Ascending aorta (tissue), 2 donors: ENCODE measurements at places on chromosomes 6 and 20.
A peak's percentile ranks its signal among the peaks of the same experiment; 100 is the strongest.

GRCh38 chr6:43835872-43836419 is 65.9 kb downstream of the VEGFA start:
- DNase-seq: no peak

DNA sequence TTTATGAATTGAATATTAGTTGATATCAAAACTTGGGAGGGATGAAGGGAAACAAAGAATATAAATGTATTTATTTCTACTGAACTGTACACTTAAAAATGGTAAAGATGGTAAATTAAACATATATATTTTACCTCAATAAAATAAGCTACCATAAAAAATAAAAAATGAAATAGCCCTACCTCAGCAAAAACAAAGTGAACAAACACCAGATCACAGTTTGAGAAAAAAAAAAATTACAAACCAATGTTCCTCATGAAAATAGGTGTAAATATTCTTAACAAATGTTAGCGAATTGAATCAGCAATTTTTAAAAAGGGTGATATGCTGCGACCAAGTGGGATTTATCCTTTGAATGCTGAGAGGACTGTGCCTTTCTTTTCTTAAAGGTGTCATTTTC is 28.3 kb upstream of the ZNF184 start:
- DNase-seq: no peak

GRCh38 chr6:45000833-45001232 is 327.3 kb upstream of the RUNX2 start:
- no peak for DNase-seq

DNA sequence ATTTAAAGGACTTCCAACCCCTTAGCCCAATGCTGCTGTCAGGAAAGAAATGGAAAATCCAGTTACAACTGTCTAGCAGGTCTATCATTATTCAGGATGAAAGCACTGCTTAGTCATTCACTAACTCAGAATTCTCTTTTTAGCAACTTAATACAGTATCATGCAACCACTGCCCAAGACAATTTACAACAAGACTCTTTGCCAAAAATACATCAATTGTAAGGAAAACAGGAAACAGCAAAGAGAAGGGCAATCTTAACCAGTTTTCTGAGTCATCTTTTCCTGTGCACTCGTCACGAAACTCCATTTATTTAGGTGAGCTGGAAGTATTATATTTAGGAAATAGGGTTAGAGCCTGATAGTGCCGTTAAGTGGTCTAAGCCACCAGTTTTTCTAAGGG is 1197.7 kb upstream of the CITED2 start:
- no peak for DNase-seq

DNA sequence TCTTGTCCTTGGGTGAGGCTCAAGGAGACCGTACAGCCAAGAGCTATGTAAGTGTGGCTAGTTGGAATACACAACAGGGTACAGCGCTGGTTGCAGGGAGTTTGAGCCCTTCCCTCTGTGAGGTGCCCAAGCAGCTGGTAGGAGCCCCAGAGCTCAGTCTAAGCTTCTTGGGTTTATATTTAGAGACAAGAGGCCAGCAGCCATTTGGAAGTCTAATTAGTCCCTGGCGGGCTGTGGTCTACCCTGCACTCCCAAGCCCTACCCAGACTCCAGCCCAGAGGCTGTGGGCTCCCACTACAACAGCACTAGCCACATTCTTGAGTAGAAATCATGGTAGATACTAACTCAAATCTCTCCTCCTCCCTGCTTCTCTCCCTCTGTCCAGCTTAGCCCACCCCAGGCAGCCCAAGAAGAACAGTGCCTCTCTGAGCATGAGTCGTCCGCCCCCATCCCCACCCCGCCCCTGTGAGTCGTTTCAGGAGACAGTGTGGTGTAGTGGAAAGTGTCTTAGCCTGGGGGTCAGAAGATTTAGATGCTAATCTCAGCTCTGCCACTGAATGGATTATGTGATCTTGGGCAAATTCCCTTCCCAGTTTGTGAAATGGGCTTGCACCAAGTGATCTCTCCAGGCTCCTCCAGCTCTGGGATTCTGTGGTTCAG is 37.8 kb downstream of the EIF2S2 start:
- no peak for DNase-seq

- peak; percentile 86 for DNase-seq
Observed at GRCh38 chr6:293193-294174, 1.2 kb downstream of the DUSP22 start.

DNA sequence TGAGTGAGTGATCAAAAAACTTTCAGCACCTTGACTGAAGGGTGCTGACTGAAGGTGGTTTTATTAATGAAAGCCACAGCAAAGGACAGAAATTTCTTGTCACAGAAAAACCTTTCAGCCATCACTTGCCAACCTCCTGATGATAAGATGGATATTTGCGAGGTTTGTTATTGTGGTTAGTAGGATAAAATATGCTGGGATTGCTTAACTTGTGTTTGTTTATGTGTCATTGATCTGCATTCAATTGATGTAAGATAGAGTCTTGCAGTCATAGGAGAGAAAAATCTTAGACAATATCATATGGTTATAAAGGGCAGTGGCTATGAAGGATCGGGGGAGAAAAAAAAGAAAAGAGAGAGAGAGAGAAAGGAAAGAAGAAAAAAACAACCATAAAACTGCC is 1.2 kb downstream of the TSBP1 start:
- DNase-seq: no peak

DNA sequence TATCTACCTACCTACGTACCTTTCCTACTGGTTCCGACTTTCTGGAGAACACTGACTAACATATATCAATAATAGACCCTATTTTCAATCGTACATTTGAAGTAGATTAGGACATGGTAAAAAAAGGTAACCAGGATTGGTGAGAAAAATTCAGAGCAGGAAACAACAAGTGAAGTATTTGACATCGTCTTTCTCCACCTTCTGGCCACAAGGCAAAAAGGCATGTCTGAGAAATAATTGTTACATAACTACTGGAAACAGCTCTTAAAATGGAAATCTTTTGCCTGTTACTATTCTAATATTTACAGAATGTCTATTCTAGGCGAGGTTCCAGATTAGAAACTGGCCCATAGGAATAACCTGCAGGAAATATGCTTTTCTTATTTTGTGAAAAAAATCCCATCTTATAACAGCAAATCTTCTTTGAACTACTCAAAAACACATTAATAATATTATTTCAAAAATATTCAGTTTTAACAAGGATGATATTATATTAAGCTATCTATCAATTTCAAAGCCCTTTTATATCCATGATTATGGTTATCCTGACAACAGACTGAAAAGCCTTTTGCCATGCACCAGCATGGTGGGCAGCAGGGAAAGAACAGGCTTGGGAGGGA is 80.8 kb downstream of the RCAN2 start:
- DNase-seq: no peak

- no peak for DNase-seq
Observed at GRCh38 chr6:71127374-71127773, 161.2 kb upstream of the OGFRL1 start.

- no peak for DNase-seq
Observed at GRCh38 chr6:20166210-20166609, 46.1 kb downstream of the MBOAT1 start.

DNA sequence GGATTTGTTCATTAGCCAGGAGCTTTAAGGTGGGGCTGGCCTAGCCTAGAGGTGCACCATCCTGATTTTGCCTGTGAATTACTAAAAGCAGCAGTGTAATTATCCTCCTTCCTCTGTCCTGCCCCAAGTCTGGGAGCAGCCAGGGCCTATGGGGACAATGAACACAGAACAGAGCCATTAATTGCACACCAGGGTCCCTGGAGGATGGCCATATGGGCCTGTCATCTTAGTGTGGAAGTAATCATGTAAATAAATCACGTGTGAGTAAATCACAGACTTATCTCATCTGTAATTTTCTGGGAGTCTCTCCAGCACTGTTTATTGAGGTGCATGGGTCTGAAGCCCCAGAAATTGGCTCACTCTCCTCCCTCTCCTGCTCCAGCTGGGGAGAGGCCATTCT is 176.3 kb downstream of the LRFN2 start:
- no peak for DNase-seq

DNA sequence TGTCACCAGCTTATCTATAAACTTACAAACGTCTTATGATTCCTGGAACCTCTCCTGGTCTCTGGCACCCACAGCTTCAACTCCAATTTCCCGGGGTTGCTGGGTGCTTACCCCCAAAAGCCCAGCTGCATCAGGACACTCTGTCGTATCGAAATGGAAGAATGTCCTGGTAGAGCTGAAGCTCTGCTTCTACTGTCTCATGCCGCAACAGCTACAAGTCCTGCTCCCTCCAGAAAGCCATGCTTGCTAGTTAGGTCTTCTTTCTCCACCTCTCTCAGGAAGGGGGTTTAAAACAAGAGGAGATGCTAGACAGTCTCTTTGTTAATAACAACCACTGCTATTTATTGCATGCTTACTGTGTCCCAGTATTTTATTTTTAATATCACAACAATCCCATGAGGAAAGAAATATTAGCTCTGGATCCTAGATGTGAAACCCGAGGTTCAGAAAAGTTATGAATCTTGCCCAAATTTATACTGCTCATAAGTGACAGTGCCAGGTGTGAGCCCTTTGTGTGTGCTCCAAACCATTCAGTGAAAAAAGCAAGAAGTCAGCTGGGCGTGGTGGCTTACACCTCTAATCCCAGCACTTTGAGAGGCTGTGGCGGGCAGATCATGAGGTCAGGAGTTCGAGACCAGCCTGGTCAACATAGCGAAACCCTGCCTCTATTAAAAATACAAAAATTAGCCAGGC is 82.3 kb upstream of the GCM1 start:
- no peak for DNase-seq

DNA sequence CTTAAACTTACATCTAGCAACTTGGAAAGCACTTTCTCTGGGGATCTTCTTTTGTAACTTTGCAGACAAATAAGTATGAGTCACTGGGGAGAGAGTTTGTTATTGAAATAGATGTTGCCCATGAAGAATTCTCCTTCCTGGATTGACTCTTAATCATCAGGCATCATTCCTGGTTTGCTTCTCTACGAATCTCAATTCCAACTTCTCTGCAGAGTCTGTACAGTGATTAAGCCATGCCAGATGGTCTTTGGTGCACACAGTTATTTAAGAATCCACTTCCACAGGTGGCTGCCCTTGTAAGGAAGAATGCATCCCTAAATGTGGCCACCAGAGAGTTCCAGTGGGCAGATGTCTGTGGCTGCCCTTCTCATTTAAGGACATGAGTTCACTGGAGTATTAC is 25.7 kb downstream of the MYCT1 start:
- no peak for DNase-seq

DNA sequence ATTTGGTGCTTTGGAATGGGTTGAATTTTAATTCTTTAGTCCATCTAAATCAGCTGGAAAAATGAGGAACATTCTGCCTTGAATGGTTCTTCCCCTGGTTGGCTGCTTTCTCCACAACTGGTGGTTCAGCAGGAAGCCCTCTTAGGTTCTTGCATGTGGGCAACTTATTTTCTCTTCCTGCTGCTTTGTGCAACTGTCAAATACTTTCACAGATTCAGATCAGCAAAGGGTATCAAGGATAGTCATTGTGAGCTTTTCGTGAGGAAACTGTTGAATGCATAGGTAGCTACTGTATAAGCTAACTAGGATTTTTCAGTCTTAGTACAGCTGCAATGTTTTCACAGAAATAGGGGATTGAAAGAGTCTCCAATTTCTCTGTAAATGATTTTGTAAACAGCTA is 72.9 kb upstream of the MRAP2 start:
- DNase-seq: no peak

DNA sequence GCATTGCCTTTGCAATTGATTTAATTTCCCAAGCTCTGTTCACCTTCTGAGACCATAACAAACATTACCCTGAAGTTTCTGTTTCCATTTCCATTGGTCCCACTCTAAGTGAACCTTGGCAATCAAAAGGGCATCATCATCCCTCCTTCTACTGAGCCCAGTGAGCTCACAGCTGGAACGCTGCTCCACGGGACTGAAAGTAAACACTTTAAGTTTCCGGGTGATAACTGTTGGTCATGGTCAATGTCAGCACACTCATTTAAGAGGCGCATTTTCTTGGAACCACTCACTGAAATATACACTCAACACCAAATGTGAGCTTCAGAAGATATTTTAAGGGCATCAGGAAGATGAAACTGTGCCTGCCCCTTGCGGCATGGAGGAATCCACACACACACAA is 37.1 kb upstream of the RPS6KA2 start:
- DNase-seq: no peak

DNA sequence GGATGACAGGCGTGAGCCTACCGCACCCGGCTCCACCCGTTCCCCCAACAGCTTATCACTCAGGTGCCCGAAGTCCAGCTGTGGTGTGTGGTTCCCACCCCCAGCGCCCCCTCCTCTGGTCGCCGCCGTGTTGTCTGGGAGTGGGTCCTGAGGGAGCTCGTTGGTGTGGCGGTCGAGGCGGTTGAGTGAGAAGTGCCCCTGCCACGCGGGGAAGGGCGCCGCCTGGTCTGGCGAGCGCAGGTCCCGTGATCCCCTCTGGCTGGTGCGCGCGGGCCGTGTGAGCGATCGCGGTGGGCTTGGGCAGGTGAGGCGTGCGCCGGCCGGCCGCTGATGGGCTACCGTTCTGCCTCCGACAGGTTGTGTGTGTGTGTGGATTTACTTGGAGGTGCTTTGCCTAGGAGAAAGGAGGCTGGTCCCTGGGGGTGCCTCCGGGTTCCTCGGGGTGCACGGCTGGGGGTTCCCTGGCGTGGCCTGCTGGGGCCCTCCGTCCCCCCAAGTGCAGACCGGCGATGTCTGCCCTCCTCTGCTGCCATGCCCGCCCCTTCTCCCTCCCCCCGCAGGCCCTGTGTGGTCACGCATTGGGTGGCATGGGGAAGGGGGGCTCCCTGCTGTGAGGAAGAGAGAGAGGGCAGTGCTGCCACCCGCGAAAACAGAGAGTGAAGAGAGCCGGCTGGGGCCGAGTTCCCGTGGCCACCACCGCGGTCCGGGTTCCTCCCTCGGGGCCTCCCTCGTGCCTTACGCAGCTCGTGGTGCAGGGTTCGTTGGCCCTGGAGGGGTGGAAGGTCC is 336.0 kb upstream of the DEFB115 start:
- DNase-seq: no peak

DNA sequence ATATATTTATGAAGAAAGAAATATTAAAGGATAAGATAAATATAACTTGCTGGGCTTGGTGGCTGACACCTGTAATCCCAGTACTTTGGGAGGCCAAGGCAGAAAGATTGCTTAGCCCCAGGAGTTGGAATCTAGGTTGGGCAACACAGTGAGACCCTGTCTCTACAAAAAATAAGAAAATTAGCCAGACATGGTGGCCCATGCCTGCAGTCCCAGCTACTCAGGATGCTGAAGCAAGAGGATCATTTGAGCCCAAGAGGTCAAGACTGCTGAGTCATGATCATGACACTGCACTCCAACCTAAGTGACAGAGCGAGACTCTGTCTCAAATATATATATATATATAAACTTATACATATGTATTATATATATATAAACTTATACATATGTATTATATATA is 164.0 kb downstream of the MRPL14 start:
- no peak for DNase-seq

GRCh38 chr6:146103416-146104072 is 74.7 kb downstream of the GRM1 start:
- DNase-seq: no peak

DNA sequence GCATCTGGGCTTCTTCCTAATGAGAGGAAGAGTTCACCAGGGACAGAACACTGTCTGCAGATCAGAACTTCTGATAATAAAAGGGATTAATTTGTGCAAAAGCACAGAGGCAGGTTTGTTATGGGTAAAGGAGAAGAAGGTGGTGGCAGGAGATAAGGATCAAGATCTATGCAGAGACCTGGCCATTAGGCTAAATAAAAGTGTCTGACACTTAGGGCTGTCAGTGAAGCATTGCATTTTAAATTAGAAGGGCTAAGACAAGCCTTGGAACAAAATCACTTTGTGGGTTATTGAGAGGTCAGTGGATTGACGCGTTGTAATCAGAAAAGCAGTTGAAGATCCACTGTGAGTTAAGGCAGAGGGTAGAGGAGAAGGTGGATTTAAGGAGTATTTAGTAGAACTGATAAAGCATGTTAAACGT is 76.8 kb downstream of the MAP3K4 start:
- no peak for DNase-seq

GRCh38 chr20:60202046-60202445 is 243.8 kb downstream of the CDH26 start:
- DNase-seq: no peak
